ENCODE measurements at places on chromosomes 13 and 19. TPM values are rescaled to one million over a fixed set of nuclear protein-coding genes. Genes with fewer than 3 reads are reported as not detected.

The NXNL1 gene
- not detected for total RNA-seq

The DPP9 gene
- total RNA-seq = 36.9 TPM

The INAFM1 gene
- total RNA-seq = 8.6 TPM

GRCh38 chr13:33262594-33262993 is 23.0 kb downstream of the STARD13 start:
- DNase-seq = no peak
- H3K4me1 ChIP-seq = no peaks in the 10 kb centered on the region
- H3K4me3 ChIP-seq = no peak overlapping the region
- no peaks in the 10 kb centered on the region for H3K27me3 ChIP-seq

GRCh38 chr13:59086147-59086546 is 1077.6 kb downstream of the DIAPH3 start:
- no peak for DNase-seq
- H3K27me3 ChIP-seq = no peaks in the 10 kb centered on the region
- H3K36me3 ChIP-seq = no peaks in the 10 kb centered on the region

GRCh38 chr19:5281588-5281987 is 59.0 kb downstream of the PTPRS start:
- H3K27ac ChIP-seq = peak overlapping the region; percentile 64
- H3K4me1 ChIP-seq = no peaks in the 10 kb centered on the region
- H3K4me3 ChIP-seq = no peak overlapping the region
- no peaks in the 10 kb centered on the region for H3K27me3 ChIP-seq

DNA sequence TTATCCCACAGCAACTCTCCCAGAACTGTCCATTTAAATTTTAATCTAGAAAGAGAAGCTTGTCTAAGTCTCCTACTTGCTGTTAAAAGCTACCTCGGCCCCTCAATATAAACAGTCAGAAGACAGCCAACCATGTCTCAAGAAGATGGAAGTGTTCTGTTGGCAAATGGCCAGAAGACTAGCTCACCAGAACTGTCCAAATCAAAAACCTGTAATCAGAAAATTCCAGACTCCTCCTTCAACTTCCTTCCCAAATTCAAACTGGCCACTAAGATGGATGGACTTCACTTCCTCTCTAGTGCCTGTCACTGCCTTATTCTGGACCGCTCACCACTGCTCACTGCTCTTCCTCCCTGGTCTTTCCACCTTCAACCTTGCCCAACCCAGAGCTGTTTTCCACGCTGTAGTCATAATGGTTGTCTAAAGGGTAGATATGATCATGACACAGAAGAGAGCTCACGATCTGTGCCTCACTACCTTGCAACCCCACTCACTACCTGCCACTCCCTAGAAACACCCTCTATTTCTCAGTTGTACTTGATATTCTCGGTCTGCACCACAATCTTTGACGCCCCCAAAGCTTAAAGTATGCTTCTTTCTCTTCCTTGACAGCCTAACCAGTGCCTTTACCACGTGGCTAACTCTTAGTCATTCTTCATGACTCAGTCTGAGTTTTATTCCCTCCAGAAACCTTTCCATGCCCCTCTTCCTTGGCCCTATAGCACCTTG is 9.2 kb downstream of the FGF14 start:
- no peak overlapping the region for H3K4me3 ChIP-seq
- no peak for DNase-seq
- H3K27ac ChIP-seq = no peak overlapping the region
- peaks cover 16% of the 10 kb centered on the region for H3K4me1 ChIP-seq
- no peaks in the 10 kb centered on the region for H3K36me3 ChIP-seq

GRCh38 chr19:39971380-39972035 is 543 bp downstream of the PSMC4 start:
- H3K4me1 ChIP-seq = peaks cover 19% of the 10 kb centered on the region
- DNase-seq = peak; percentile 70
- H3K4me3 ChIP-seq = peak overlapping the region; percentile 66
- peaks cover 39% of the 10 kb centered on the region for H3K36me3 ChIP-seq

All from sigmoid colon (tissue), 7 donors.